Activated gamma-delta T cell treated with anti-CD3 and anti-CD28 coated beads, Interleukin-2, amount 50 U/mL, for 16 hours (primary cell): ENCODE measurements at places on chromosomes 2 and 18.

DNA sequence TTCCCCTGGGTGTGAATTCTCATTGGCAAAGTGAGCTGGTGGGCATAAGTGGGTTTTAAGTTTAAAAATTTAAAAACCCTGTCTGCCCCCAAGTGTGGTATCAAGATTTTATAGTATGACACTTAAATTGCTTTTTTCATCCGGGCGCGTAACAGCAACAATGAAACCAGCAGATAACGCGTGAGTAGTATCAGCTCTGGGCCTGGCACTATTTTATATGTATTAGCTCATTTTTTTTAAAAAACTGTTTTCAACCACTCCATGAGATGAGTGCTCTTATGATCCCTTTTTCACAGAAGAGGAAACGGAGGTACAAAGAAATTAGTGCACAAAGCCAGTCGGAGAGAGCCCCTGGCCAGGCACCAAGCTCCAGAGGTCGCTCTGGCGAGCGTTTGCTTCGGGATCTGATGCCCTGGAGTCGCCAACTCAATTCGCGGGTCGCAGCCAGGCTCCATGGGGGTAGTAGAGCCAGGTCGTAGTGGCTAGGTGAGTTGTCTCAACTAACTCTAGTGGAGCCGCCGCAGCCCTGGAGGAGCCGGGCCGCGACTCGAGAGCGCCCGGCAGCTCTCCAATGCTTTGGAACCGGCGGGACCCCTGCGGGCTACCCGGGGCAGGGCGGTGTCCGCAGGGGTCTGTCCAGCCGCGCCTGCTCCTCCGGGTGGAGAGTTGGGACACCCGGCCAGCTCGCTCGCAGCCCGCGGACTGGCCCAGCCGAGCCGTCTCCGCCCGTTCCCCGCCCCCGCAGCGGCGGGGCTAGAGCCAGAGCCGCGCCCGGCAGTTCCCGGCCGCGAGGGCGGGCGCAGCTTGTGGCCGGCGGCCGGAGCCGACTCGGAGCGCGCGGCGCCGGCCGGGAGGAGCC, at the start of gene IL1R1:
Gene IL1R1 (plus strand): TSS at position 777 of the 859 bp plus-strand sequence. CDS start 14,979 bp downstream, outside the sequence.
- no peak for DNase-seq

DNA sequence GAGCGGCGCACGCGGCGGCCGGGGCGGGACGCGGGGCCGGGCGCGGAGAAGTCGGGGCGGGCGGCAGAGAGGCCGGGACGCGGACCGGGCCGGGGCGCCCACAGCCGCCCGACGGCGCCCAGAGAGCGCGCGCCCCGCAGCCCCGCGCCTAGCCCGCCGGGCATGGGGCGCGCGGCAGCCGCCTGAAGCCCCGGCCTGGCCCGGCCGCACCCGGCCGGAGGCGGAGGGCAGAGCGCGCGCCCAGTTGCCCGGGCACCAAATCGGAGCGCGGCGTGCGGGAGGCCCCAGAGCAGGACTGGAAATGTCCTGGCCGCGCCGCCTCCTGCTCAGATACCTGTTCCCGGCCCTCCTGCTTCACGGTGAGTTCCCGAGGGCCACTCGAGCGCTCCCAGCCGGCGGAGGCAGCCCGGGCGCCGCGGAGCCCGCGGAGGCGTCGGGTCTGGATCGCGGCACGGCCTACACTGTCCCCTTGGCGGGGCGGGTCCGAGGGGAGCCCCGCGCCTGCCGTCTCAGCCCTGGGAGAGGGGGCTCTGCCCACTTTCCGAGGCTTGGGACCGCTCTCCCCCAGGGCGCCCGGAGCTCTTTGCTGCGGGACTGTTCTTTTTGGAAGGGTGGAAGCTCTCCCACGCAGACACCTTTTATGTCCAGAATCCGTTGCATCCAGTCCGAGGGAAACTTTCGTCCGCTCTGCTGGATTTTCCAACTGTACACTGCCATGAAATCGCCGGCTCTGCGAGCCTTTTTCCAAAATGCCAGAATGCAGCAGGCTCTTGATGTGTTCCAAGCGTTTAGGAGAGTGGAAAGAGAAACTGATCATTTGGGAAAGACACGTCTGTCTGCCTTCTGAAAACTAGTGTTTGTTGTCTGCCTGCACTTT, 484 bp downstream of the APCDD1 start:
- DNase-seq = no peak

DNA sequence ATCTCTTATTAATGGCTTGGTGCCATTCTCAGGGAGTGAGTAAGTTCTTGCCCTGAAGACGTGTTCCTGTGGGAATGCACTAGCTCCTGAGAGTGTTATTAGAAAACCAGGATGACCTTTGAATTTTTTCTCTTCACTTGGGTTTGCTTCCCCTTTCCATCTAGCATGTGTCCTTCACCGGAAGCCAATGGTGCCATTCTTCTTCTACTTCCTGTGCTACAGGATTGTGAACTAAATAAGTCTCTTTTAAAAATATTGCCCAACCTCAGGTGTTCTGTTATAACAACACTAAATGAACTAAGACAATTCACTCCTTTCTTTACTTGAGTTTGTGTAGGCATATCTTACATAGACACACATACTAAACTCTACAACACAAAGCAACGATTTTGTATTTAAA, 447.0 kb downstream of the SOX11 start:
- DNase-seq = no peak

DNA sequence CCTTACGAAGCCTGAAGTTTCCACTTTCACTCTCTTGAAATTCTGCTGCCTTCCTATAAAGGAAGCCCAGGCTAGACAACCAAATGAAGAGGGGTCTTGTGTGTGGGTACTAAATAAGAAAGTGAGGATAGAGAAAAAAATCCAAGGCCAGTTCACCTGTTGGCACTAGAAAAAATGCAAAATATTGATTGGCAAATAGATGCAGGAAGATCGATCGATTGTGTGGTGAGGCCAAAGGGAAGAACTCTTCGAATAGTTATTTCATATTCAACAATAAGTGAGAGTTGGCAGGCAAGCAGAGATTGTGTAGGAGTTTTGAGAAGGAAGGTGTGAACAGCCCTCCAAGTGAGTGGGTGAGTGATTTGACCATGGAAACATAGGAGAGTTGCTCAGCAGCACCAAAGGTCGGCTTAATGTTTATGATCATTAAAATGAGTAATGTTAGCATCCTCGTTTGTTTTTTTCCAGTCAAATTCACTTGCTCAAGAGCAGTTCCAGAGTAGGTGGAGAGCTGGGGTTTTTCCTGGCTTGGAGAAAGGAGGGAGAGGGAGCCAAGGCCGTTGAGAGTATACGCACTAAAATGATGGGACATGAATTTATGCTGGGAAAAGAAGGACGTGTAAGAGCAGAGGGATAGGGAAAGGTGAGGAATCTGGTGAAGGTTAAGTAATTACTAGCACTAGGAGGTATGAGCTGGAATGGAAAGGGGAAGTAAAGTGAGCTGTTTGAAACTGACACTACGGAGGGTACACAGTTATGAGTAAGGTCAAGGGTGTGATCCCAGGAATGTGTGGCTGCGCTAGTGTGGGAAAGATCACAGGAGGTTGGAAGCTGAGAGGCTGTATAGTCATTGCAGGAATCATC, 1.1 kb upstream of the NAPG start:
- no peak for DNase-seq

DNA sequence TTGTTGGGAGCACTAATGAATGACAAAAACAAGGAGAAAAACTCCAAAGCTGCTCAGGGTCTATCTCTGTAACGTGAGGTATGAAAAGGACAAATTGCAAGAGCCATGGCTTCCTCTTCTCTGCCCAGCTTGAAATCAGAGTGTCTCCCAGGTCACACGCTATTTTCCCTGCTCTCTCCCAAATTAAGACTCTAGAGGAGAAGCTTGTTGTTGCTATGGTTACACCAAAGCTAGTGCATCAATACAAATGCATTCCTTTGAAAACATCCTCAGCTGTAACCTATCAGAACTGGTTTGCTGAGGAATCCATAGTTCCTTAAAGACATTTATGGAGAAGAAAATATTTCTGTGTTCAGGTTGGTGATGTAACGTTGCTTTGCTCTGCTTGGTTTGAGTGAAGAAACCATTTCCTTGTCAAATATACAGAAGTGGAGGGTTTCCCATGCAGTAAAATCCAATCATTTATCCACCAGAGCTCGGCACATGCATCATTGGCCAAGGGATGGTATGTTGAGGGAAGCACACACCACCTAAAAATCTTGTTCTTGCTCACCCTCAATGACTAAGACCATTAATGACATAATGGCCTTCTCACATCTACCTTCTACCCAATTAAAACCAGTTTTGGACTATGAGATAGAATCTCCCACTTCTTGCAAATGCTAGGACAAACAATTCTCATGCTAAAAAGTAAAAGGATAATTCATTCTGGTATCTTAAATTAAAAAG, 2135.6 kb upstream of the CELF4 start:
- no peak for DNase-seq

DNA sequence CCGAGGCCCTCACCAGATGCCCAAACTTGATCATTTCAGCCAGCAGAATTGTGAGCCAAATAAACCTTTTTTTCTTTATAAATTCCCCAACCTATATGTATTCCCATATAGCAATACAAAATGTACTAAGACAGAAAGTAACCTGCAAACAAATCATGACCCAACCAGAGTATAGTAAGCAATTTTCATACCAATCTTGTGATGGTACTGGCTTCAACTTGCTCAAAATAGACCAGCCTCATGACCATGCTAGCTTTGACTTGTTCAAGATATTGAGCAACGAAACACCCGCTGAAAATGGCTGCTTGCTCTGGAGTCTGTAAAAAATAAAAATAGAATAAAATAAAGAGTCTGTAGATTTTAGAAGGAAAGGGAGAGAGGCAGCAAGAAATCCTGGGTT, 97.6 kb downstream of the C1D start:
- DNase-seq = no peak

DNA sequence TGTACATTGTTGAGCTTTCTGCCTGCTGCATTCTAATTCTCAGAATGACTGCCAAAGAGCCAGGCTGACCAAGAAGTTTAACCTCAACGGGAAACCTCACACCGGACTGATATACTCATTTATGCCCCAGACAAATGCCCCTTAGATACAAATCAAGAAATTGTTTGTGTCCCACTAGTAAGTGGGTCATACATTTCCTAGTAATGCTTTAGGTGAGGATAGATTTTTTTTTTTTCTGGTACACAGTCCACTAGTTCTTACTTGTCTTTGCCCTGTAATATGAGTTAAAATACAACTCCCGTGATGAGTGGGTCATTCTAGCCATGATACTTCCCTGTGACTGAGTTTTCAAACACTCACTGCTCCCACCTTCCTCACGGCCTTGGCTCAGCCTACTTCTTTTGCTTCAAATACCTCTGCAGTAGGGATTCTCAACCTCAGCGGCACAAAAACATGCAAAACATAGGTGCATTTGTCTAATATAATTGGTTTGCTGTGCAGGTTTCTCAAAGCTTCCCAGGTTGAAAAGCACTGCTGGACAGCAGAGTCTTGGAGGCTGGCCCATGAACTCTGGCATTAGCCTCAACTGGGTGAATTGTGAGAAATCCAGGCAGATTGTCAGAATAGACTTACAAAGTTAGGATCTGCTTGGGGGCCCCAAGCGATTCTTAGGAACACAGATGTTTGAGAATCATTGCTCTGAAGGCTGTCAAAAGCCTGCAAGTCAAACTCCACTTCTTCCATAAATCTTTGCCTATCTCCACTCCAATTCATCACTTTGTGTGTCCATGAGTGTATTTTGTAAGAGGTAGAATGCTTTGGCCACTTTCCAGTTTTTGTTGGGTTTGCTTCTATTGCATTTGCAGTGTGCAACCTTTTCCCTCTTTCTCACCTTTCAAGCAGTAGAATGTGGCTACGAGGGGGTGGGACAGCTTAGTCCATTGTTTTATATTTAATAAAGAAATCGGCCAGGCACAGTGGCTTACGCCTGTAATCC, 35.5 kb downstream of the TGIF1 start:
- DNase-seq = no peak

GRCh38 chr2:215831296-215831913, 181.9 kb downstream of the MREG start:
- no peak for DNase-seq
